ENCODE measurements at places on chromosomes 5 and 9. TPM values are rescaled to one million over a fixed set of nuclear protein-coding genes. Genes with fewer than 3 reads are reported as not detected.

- no peak overlapping the region for H3K27ac ChIP-seq
- no peaks in the 10 kb centered on the region for H3K36me3 ChIP-seq
- no peak for DNase-seq
- H3K27me3 ChIP-seq: no peaks in the 10 kb centered on the region
Measured at GRCh38 chr9:118635416-118635815, 733.8 kb downstream of the BRINP1 start.

GRCh38 chr5:82058710-82059109 lies 86.9 kb downstream of the ATG10 start:
- H3K27ac ChIP-seq: no peak overlapping the region
- peaks cover 3% of the 10 kb centered on the region for H3K4me1 ChIP-seq
- H3K4me3 ChIP-seq: no peak overlapping the region
- H3K36me3 ChIP-seq: peaks cover 2% of the 10 kb centered on the region

DNA sequence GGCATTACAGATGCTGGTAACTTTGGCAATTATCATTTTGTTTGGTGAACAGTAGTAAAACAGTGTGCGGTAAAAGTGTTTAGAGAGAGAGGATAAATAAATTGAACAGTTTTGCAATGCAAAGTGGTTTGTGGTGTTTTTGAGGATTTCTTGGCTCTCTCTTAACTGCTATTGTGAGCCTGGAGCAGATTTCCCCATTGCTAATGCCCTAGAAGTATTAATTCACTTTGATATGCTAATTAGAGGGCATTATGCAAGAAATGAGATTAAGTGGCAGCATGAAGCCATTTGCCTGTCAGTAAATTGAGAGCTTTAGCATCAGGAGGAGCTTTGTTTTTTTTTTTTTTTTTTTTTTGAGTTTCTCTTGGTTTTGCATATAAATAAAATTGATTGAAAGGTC lies 8.2 kb downstream of the PBX3 start:
- no peak overlapping the region for H3K27ac ChIP-seq
- H3K4me1 ChIP-seq: peaks cover 28% of the 10 kb centered on the region
- H3K36me3 ChIP-seq: peaks cover 16% of the 10 kb centered on the region
- DNase-seq: no peak
- H3K4me3 ChIP-seq: no peak overlapping the region

GRCh38 chr9:114850871-114851270 lies 45.0 kb upstream of the TNFSF15 start:
- no peaks in the 10 kb centered on the region for H3K36me3 ChIP-seq
- peaks cover 10% of the 10 kb centered on the region for H3K4me1 ChIP-seq
- no peak overlapping the region for H3K4me3 ChIP-seq
- no peaks in the 10 kb centered on the region for H3K27me3 ChIP-seq
- DNase-seq: no peak
- no peak overlapping the region for H3K27ac ChIP-seq

- H3K27me3 ChIP-seq: peaks cover 2% of the 10 kb centered on the region
- no peak within 1 kb of the TSS for H3K4me3 ChIP-seq
- H3K27ac ChIP-seq: peak within 1 kb of the TSS; percentile 84
Measured at GRCh38 chr9:97938081-97938644, at the start of gene HEMGN. HEMGN (minus strand) TSS chr9:97938172; CDS start chr9:97938136, 36 bp downstream.

DNA sequence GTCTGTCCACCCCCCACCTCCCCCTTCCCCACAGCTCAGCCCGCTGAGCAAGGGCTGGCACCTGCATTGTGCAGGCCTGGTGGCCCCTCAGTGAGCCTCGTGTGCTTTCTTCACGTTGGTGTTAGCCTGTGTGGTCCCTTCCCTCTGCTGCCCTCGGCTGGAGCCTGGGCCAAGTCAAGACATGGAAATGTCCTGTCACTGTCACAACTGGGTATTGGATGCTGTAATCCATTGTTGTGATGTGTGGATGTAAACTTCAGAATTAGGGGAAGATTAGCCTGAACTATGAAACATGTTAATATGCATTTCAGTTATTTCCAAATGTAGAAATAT lies 103.9 kb downstream of the TRIO start:
- H3K4me3 ChIP-seq: no peak overlapping the region
- no peaks in the 10 kb centered on the region for H3K27me3 ChIP-seq
- H3K27ac ChIP-seq: no peak overlapping the region

DNA sequence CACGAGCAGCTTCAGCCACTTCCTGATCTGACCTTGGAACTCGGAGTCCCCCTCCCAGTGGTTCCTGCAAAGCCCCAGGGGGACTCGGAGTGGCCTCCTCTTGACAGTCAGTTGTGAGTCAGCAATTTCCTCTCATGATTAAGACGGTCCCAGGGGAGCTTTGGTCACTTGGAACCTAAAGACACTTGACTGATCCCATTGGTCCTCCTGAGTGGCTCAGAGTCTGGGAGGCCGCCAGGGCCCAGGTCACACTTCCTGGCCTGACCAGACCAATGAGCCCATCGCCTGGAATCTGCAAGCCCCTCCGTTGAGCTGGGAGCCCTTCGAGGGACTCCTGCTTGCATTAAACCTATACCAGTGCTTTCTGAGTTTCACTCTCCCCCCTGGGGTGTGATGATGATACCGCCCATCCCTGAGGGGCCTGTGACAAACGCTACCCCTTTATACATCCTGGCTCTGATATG lies 29.1 kb downstream of the TSPAN17 start:
- no peak overlapping the region for H3K4me3 ChIP-seq
- no peaks in the 10 kb centered on the region for H3K4me1 ChIP-seq
- no peak overlapping the region for H3K27ac ChIP-seq
- H3K27me3 ChIP-seq: peaks cover 26% of the 10 kb centered on the region
- DNase-seq: no peak
- H3K36me3 ChIP-seq: no peaks in the 10 kb centered on the region

GRCh38 chr9:33109850-33110595 lies 33.5 kb upstream of the SMU1 start:
- no peak for DNase-seq
- no peak overlapping the region for H3K27ac ChIP-seq
- H3K36me3 ChIP-seq: peaks cover 21% of the 10 kb centered on the region
- no peaks in the 10 kb centered on the region for H3K27me3 ChIP-seq
- no peak overlapping the region for H3K4me3 ChIP-seq

DNA sequence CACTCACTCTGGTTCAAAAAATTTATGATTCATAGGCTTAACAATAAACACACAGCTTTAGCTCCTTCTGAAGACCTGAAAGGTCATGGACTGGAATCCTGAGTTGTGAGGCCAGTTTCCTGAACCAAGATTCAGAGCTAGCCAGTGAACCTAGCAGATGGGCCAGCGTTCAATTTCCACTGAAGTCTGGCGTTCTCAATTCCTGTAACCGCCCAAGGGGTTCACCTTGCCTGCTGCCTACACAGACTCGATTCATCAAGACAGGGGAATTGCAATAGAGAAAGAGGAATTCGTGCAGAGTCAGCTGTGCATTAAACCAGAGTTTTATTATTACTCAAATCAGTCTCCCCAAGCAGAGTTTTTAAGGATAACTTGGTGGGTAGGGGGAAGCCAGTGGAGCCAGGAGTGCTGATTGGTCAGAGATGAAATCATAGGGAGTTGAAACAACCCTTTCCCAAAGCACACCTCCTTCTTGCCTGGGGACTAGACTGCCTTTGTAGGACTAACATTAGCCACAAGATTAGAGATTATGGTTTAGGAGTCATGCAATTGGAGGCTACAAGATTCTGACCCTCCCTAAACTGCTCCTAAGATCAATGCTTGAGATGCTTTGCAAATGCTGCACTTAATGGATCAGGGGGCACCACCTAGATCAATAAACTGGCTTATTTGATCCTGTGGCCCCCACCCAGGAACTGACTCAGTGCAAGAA lies 117.5 kb upstream of the SHB start:
- no peaks in the 10 kb centered on the region for H3K36me3 ChIP-seq
- DNase-seq: no peak
- no peak overlapping the region for H3K4me3 ChIP-seq
- no peaks in the 10 kb centered on the region for H3K4me1 ChIP-seq
- H3K27me3 ChIP-seq: no peaks in the 10 kb centered on the region
- no peak overlapping the region for H3K27ac ChIP-seq

DNA sequence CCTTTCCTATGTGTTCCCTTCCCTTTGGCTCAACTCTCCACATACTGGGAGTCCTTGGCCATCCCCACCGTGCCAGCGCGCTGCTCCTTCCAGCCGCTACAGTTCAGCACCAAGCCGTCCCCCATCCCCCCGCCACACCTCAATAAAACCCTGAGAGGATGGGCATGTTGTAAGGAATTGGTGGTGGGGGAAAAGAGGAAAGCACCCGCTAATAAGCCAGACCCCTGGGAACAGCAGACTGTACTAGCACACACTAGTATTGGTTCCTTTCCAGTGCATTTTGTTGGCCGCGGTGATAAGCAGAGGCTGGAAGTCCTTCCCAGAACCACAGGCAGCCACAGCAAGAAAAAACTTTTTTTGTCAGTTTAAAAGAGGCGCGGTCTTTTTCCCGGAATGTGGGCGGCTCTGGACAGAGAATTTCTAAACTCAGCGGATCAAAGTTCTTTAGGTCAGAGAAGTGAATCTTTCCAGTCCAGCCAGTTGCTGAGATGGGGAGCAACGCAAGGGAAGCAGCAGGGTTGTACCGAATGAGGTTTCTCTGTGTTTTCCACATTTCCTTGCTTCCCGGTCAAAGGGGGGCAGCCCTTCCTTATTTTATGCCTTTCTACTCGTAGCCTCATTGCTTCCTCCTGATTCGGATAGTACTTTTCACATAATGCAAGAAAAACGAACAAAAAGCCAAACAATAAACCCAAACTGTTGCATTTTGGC lies 2.1 kb downstream of the CHSY3 start:
- peaks cover 49% of the 10 kb centered on the region for H3K27me3 ChIP-seq
- H3K4me3 ChIP-seq: peak overlapping the region; percentile 56
- peaks cover 14% of the 10 kb centered on the region for H3K4me1 ChIP-seq

- no peaks in the 10 kb centered on the region for H3K36me3 ChIP-seq
- no peaks in the 10 kb centered on the region for H3K27me3 ChIP-seq
- DNase-seq: no peak
- H3K4me1 ChIP-seq: peaks cover 26% of the 10 kb centered on the region
- H3K4me3 ChIP-seq: no peak overlapping the region
- peak overlapping the region; percentile 55 for H3K27ac ChIP-seq
Measured at GRCh38 chr5:132674671-132675506, 1.1 kb downstream of the IL4 start.

GRCh38 chr9:127652733-127653132 lies 40.7 kb downstream of the STXBP1 start:
- no peaks in the 10 kb centered on the region for H3K4me1 ChIP-seq
- no peaks in the 10 kb centered on the region for H3K36me3 ChIP-seq
- no peak overlapping the region for H3K4me3 ChIP-seq
- no peak for DNase-seq

GRCh38 chr9:38359297-38359653 lies 33.2 kb upstream of the ALDH1B1 start:
- no peak for DNase-seq
- H3K27ac ChIP-seq: no peak overlapping the region
- H3K36me3 ChIP-seq: no peaks in the 10 kb centered on the region
- no peaks in the 10 kb centered on the region for H3K27me3 ChIP-seq
- H3K4me3 ChIP-seq: no peak overlapping the region

GRCh38 chr5:141001844-141002604 lies 35.7 kb downstream of the PCDHAC2 start:
- no peak overlapping the region for H3K27ac ChIP-seq
- H3K36me3 ChIP-seq: no peaks in the 10 kb centered on the region
- H3K27me3 ChIP-seq: peaks cover 19% of the 10 kb centered on the region
- H3K4me1 ChIP-seq: no peaks in the 10 kb centered on the region
- no peak overlapping the region for H3K4me3 ChIP-seq
- DNase-seq: no peak

GRCh38 chr5:156043351-156043750 lies 283.6 kb upstream of the SGCD start:
- no peak overlapping the region for H3K4me3 ChIP-seq
- H3K27ac ChIP-seq: no peak overlapping the region
- H3K36me3 ChIP-seq: no peaks in the 10 kb centered on the region
- H3K27me3 ChIP-seq: peaks cover 2% of the 10 kb centered on the region
- DNase-seq: no peak
- no peaks in the 10 kb centered on the region for H3K4me1 ChIP-seq

DNA sequence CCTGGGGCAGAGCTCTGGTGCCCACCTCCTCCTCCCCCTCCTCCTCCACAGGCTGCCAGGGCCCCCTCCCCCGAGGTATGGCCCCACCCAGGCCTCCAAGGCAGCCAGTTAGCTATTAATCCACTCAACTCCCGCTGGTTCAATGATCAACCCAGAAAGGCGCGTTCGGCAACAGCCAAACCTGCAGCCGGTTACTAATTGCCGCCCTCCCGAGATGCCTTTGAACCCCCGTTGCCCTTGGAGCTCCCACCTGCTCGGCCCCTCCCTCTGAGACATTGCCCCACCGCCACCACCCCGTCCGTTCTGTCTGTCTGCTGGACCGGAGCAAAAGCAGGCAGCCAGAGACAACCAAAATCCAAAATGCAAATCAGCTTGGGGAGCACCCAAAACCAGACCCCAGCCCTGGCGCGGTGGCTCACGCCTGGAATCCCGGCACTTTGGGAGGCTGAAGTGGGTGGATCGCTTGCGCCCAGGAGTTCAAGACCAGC lies 25.8 kb downstream of the NOTCH1 start:
- no peaks in the 10 kb centered on the region for H3K36me3 ChIP-seq
- H3K27me3 ChIP-seq: no peaks in the 10 kb centered on the region
- no peak for DNase-seq
- no peak overlapping the region for H3K27ac ChIP-seq
- H3K4me1 ChIP-seq: no peaks in the 10 kb centered on the region

DNA sequence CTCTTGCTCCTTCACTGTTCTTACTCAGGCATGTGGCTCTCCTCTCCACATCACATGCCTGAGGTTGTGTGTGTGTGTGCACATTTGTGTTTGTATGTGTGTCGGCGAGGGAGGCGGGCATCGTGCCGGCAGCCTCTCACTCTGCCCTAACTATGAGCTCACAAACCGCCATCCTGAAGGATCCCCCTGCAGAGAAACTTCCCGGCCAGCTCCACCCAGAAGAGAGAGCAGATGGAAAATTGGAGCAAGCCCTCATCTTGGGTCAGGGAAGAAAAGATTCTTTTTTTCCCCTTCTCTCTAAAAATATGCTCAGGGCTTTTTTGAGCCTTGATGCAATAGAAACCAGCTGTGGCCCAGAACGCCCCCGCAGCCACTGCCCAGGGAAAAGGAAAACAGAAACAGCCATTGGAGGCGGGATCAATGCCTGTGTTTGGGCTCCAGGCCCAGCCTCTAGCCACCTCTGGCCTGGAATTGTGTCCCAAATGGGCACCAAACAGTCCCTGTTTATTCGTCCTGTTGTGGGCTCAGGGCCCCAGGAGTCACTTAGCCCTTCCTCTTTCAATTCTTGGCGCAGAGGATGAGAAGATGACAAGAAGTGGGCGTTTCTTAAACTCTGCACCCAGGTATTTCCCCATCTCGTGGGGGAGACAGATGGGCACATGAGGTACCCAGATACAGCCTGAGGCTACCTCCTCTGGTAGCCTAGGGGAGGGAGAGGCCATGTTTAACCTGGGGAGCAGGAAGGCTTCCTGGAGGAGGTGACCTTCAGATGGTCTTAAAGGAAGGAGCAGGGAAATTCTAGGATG lies 151.5 kb downstream of the RGS3 start:
- no peak overlapping the region for H3K4me3 ChIP-seq
- no peaks in the 10 kb centered on the region for H3K27me3 ChIP-seq
- no peaks in the 10 kb centered on the region for H3K36me3 ChIP-seq
- H3K4me1 ChIP-seq: peaks cover 4% of the 10 kb centered on the region
- no peak overlapping the region for H3K27ac ChIP-seq
- DNase-seq: no peak

GRCh38 chr5:158874343-158874742 lies 225.4 kb downstream of the EBF1 start:
- H3K4me1 ChIP-seq: peaks cover 15% of the 10 kb centered on the region
- peaks cover 3% of the 10 kb centered on the region for H3K36me3 ChIP-seq
- peaks cover 3% of the 10 kb centered on the region for H3K27me3 ChIP-seq
- no peak for DNase-seq
- no peak overlapping the region for H3K4me3 ChIP-seq
- no peak overlapping the region for H3K27ac ChIP-seq

TMEM174 gene
- total RNA-seq: not detected

SLC46A2 gene
- not detected for total RNA-seq

HK3 gene
- total RNA-seq: 0.21 TPM

IL3 gene
- total RNA-seq: 0.20 TPM
